ENCODE measurements at places on chromosomes 16 and 17.

DNA sequence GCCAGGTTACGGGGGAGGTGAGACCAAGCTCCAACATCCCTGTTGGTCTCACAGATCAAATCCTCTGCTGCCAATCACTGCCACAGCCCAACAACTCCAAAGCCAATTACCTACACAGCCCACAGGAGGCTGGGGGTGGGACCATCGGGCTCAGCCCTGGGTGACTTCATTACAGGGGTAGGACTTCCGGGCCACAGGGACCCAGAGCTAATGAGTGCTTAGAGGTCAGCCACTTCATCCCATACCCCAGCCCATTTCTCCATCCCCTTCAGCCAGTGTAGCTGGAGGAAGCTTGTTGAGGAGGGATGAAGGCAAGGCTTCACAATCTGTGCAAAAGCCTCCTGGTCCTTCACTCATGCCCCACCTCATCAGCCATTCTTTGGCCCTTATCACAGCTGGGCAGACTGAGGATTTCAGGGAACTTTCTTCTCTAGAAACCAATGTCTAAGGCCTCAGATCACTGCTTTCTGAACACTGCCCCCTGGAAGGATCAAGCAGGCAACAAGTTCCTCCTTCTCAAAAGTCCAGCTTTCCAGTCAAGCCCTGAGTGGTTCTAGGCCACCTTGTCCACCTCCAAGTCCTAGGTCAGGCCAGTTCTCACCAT, 5.8 kb downstream of the FOXN1 start:
- DNase-seq: no peak

GRCh38 chr16:89122322-89122851, 28.7 kb downstream of the ACSF3 start:
- DNase-seq: no peak

DNA sequence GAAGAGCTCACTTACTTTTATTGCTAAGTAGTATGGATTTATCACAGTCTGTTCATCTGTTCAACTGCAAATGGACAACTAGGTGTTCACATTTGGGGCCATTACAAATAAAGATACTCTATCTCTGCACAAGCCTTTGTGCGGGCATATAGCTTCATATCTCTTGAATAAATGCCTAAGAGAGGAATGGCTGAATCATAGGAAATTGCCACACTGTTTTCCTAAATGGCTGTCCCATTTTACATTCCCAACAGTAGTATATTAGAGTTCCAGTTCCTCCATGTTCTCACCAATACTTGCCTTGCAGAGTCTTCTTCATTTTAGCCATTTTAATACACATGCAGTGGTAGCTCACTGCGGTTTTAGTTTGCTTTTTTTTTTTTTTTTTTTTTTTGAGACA, 20.5 kb downstream of the NSMCE1 start:
- no peak for DNase-seq

GRCh38 chr17:43570518-43570928, 24.4 kb upstream of the ETV4 start:
- no peak for DNase-seq

- DNase-seq: no peak
Measured at GRCh38 chr17:80794281-80795089, 197.2 kb upstream of the CHMP6 start.

DNA sequence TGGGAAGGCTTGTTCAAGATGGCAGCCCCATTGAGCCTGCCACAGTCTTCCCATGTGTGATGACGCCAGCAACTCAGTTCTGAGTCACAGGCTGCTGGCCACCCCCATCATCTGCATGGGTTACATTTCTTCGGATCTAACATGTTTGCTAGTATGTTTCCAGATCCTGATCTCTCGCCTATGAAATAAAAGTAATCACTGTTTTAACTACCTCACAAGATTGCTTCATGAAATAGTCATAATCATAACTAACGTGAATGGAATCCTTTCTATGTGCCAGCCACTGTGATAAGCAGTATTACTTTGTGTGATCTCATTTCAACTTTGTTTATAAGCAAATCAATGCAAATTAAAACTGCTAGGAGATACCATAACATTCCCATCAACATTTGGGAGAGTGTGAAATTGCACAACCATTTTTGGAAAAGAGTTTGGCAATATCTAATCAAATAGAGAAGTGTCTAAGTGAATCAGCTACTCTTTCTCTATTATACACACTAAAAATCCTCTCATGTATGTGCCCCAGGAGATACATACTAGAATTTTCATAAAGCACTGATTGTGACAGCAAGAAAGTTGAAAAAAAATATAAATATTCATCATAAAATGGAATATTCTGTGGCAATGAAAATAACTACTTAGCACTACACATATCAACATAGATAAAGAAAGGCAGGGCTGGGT, 300.2 kb upstream of the IRX5 start:
- no peak for DNase-seq

GRCh38 chr17:5184288-5184687, 7.4 kb downstream of the ZNF594 start:
- no peak for DNase-seq

- DNase-seq: no peak
Measured at GRCh38 chr17:69287168-69287567, 39.8 kb downstream of the ABCA5 start.
